NCI-H2029 (cell line): ENCODE measurements at places on chromosomes 5 and 9.

GRCh38 chr9:108207561-108208165, 648.1 kb downstream of the ACTL7B start:
- no peak for DNase-seq

DNA sequence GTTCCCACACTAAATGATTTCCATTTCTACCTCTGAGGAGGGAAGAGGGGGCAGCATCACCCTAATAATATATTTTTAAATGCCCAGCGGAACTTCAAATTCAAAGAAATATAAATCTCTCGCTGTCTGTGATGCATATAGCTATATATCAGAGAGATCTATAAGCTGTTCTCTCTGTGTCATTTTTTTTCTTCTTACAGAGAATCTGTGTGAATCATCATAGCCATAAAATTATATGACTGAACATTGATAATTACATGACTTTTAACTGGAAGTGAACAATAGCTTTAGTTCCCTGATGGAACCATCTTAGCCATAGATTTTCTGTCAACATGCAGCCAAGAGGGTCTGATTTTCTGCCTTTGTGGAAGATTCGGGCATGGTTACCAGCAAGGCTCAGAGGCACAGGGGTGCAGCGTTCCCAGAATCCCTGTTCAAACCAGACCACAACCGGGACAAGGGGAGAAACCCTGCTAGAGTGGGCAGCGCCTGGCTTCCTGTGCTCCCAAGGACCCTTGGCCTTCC, 93.7 kb upstream of the OSMR start:
- DNase-seq, result no peak

DNA sequence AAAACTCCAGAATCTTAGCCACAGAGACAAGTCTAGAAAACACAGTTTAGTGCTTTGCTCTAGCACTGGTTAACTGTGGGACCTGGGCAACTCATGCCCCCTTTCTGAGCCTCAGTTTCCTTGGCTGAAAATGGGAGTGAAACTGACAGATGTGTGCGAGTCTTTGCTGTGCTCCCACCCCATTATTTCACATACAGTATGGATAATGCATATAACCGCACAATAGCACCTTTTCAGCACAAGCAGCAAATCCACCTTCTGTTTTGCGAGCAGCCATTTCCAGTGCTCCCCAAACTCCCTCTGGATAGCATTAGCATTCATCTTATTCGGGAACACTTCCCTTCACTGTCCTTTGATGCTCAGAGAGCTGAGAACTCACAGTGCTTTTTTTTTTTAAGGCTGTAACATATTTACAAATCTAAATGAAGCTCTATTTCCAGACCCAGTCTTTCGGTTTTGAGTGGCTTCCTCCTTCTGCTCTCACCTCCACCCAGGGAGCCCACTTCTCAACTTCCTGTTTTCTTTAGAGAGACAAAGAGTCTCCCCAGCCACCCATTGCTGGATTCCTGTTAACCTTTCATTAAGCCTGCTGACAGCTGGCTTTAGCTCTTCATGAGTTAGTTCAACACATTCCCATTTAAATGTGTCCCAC, 49.2 kb downstream of the TIMD4 start:
- peak; percentile 91 for DNase-seq

GRCh38 chr5:11013793-11014192, 252.8 kb upstream of the DAP start:
- DNase-seq, result no peak

DNA sequence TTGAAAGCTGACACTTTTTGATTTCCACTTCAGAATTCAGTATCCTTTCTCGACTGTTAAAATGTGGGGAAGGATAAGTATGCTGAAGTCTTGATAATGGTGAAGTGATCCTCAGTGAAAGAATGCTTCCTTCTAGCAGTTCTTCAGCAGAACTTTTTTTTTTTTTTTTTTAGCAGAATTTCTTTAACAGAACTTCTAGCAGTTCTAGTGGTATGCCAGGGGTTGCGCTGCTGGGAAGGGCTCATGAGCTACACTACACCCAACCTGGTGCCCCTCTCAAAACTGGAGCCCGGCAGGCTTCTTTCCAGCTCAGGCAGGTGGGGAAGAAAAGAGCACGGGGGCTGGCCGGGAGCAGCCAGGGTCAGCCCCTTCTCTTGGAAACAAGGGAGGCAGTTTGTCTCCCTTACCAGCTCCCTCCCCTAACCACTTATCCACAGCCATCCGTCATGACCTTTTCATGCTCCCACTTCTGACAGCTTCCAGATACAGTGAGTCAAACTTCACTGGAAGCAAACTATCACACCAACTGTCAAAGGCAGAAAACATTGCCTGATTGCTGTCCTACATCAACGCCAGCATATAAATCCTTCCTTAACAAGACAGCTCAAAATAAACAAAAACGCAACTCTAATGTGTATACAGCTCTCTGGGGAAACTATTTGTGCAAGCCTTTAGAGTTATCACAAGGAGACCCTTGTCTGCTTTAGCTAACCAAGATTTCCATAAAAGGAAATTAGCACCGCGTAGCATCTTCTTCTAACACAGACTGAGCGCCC, 211.5 kb downstream of the GAPVD1 start:
- peak; percentile 8 for DNase-seq

- DNase-seq, result no peak
Observed at GRCh38 chr9:7186175-7186574, 428.4 kb downstream of the KDM4C start.

- DNase-seq, result no peak
Observed at GRCh38 chr9:115746496-115746895, 407.1 kb upstream of the PAPPA start.

GRCh38 chr5:9348401-9348996, 197.4 kb downstream of the SEMA5A start:
- no peak for DNase-seq

DNA sequence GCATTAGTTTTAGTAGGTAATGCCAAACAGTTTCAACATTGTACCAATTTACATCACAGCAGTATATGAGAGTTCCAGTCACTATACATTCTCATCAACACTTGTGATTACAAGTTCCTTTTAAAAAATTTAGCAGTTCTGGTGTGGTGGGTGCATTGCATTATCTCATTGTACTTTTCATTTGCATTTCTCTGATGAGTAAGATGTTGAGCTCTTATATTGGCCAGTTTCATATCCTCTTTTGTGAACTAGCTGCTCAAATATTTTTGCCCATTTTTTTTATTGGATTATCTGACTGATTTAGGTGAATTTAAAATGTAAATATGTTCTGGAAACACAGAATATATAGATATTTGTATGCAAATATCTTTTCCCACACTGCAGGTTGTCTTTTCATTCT, 160.9 kb upstream of the NR3C1 start:
- no peak for DNase-seq

DNA sequence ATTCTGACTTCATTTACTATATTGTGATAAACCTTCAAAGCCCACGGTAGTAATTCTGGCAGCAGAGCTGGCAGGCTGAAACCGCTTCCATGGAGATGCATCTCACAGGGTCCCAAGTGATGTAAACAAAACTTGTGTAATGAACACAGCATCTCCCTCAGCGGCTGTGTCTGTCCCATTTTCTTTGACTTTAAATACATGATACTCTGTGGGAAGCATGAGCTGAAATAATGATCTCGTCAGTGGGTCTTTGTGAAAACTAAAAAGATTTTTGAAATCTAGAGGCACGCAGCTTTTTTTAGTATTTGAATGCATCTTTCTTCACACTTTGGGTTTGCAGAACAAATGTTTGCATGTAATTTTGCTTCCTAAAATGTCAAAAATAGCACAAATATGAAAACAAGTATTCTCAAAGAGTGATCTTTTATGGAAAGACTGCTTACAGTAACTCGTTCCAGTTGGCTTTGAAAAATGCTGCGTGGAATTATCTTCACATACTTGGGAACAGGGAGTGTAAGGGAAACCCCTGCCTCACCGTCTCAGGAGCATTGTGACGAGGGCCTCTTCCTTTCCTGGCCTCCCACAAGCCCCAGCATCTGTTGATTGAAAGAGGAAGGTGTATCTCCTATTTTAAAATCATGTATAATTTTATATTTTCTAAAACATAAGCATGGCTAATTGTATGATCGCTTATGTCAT, 18.1 kb upstream of the LPCAT1 start:
- DNase-seq, result no peak

GRCh38 chr5:150347003-150347402, 10.5 kb upstream of the TCOF1 start:
- DNase-seq, result no peak

DNA sequence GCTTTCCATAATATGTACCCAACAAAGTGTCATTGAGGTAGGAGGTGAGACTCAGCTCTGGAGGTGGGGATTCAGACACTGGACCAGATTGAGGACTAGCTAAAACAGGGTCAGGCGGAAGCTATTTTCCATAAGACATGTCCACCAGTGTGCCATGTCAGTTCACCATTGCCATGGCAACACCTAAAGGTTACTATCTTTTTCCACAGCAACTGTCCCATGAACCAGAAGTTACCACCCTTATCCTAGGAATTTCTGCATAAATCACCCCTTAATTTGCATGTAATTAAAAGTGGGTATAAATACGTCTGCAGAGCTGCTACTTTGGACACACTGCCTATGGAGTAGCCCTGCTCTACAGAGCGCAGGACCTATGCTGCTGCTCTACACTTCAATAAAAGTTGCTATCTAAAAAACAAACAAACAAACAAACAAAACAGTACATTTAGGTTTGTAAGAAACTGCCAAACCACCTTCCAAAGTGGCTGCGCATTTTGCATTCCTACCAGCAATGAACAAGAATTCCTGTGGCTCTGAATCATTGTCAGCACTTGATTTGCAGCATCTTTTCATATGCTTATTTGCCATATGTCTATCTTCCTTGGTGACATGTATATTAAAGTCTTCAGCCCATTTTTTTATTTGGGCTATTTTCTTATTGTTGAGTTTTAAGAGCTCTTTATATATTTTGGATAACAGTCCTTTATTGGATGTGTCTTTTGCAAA, 18.0 kb upstream of the TRIM32 start:
- no peak for DNase-seq

DNA sequence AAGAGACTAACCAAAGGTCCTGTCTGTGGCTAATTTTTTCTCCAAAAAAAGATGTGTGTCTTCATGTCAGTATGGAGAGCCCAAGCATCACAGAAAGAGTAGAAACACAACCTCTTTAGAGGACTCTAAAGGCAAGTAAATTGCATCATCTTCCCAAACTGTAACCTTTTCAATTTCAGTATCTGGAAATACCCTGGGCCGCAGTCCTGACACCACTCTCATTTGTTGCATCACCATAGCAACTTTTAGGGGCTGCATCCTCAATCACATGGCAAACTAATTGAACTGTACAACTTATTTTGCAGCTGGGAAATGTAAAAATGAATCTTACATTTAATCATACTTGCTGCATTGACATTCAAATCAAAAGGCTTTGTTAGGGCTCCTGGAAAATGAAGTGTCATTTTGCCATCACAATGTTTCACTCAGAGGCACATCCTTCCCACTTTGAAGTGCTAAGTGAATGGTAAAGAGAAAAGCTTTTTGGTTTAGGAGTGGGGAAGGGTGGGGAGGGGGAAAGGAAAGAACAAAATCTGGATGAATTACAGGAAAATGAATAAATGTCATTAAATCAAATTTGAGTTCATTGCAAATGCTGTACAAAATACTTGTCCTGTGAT, 60.6 kb upstream of the GRIA1 start:
- DNase-seq, result no peak

- DNase-seq, result no peak
Observed at GRCh38 chr9:19492775-19493173, 84.0 kb downstream of the ACER2 start.

DNA sequence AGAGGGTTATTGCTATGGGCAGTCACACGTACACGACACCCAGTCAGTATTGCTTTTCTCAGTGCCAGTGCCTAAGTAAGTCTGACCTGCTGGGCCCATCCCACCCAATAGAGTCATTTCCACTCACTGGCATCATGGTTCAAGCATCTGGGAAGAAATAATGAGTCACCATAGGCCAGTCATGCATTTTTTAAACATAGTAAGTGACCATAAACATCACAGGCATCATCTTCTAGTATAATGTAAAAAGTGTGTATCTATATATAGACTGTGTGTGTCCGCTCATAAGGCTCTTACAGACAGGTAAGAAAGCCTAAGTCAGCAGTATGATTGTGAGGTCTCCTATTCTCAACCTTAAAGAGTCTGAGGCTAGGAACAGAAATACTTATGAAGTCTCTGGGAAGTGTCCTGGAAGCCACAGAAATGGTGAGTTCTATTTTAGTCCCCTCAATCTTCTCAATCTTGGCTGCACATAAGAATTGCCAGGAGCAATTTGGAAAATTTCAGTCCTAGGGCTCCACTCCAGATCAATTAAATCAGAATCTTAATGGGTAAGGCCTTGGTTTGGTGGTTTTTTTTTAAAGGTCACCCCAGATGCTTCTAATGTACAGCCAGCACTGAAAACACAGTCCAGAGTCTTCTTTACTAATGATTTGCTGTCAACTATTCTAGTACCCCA, 65.2 kb downstream of the ZNF366 start:
- DNase-seq, result no peak

- no peak for DNase-seq
Observed at GRCh38 chr9:100014846-100015245, 84.0 kb downstream of the ERP44 start.

GRCh38 chr9:111039231-111039906, 1.1 kb upstream of the LPAR1 start:
- DNase-seq, result no peak

DNA sequence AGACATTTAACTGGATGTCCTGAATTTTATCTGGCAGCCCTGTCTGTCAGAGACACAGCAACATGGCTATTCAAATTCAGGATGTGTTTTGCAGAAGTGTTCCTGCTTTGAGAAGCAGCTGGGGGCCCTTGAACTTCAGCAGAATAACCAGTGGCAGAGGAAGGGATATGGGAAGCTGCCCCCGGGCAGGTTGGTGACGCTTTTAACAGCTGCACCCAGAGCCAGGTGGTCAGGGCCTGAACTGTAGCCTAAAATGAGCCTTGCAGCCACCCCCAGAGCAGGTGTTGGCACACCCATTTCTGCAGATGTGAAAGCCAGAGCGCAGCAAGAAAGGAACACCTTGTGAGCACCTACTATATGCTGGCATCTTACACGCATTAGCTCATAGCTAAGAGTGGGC, 128.7 kb upstream of the BOD1 start:
- no peak for DNase-seq

DNA sequence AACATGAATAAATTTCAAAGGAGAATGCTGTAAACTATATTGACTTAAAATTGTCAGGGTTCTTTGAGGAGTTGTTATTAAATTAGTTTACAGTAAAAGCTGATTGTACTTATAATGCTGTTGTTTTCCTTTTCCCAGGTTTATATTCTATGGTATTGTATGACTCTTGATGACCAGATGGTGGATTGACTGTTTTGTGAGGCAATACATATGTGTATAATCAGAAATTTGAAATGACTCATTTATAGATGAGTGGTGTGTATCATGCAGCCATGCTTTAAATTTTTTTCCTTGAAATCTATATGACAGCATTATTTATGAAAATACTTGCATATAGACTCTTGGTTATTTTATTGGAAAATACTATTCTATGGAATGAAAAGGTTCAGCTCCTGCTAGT, 195.3 kb downstream of the CNTLN start:
- no peak for DNase-seq
